ENCODE measurements at places on chromosomes 11 and 22.

DNA sequence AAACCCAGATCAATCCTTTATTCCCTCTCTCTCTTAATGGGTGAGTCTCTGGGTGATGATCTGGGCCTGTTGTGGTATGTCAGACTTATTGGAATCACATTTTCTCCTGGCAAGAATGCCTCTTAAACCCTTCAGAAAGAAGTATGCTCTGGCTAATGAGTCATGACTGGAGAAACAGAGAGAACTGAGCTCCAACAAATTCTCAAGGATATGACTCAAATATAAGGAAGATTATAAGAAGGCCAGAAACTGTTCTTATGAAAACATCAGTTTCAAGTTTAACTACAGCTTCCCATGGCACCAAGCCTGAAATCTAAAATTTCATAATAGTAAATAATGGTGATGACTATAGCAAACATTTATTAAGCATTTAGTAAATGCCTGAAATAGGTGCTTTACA is 83.9 kb downstream of the OR5AK2 start:
- DNase-seq: no peak

GRCh38 chr11:2766166-2766565 is 66.4 kb upstream of the KCNQ1OT1 start:
- no peak for DNase-seq

DNA sequence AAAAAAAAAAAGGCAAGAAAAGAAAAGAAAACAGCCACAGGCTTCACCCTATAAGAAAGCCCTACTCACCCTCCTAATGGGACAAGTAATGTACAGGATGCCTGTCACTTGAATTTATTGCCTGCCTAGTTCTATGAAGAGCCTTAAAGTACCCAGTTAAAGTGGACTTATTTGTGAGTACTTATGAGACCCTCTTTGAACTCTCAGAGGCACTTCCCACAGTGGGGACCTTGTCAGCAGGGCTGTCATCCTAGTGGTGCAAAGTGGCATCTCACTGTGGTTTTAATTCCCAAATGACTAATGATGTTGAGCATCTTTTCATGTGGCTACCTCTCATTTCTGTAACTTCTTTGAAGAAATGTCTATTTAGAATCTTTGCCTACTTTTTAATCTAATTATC is 41.8 kb upstream of the BARX2 start:
- no peak for DNase-seq

DNA sequence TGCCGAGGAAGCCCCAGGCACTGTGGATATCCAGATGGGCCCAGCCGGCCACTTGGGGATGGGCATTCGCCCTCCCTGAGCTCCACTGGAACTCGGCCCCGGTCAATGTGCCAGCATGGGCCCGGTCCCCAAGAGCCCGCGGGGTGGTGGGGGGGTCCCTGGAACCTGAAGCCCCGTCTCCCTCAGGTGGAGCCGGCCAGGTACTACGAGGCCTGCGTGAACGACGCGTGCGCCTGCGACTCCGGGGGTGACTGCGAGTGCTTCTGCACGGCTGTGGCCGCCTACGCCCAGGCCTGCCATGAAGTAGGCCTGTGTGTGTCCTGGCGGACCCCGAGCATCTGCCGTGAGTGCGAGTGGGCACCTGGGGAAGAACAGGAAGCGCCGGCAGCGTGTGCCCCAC is 21.2 kb downstream of the MUC5AC start:
- no peak for DNase-seq

DNA sequence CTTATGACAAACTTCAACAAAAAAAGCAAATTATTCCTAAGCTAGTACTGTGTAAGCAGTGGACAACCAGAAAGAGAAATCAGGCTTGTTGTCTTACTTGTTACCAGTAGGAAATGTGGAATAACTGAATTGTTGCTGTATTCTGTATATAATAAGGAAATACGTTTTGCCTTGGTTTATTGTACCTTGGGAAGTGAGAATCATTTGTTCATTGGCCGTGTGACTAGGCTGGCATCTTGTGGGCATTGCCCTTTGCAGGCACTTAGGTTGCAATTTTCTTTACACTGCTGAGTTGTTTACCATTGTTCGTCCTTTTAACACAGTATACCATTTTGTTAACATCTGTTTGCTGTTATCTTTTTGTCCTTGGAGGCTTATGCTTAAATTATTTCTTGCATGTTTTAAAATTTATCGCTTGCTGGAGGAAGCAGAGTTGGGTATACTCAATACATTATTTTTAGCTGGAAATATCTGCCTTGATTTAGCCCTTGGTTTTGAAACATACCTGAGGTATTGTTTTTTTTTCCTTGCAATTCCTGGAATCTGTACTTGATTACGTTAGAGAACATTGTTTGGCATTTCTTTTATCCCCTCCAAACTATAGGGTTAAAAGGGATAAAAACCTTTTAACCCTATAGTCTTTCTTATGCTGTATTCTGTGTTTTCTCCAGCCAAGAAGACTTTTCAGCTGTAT is 109.3 kb downstream of the DDX10 start:
- DNase-seq: no peak

DNA sequence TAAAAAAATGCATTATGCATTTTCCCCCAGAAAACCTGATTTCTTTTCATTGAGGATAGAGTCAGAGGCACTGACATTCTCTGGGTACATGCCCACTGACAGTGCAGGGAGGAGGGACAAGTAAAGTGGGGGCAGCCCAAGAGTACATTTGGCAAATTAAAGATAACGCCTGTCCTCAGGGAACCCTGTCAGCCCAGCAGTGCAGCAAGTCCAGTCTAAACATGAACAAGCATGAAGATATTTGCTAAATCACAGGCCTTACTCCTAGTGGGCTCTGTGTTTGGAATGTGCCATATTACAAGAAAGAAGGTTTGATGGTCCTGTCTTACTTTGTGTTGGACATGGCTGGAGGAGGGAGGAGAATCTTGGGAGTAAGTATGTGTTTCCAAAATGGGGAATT is 37.9 kb downstream of the AMOTL1 start:
- no peak for DNase-seq

DNA sequence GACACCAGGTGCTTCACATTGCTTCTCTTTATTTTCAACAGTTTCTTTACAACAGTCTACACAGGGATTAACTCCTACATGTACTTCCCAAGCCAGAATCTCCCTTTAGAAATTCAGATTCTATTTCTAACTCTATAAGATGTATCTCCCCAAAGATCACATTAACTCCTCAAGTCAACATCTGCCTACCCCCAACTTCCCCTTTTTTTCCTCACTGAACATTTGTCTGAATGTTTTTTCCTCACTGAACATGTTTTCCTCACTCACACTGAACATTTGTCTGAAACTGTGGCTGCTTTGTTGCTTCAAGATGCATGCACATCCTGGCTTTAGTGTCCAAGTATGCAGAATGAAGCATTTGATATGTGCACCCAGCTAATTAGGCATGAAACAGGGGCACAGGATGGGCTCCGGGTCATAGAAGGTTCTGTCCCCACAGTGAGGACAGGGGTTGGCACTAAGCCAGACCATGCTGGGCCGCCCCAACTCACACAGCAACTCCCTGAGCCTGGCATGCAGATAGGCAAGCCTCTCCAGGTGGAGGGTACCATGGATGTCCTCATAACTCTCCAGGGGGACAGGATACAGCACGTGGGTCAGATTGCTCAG is 11.3 kb downstream of the PRAME start:
- DNase-seq: no peak

- no peak for DNase-seq
Measured at GRCh38 chr11:76263657-76264056, 57.4 kb upstream of the WNT11 start.

GRCh38 chr22:17233348-17234043 is 14.3 kb upstream of the ADA2 start:
- DNase-seq: no peak

DNA sequence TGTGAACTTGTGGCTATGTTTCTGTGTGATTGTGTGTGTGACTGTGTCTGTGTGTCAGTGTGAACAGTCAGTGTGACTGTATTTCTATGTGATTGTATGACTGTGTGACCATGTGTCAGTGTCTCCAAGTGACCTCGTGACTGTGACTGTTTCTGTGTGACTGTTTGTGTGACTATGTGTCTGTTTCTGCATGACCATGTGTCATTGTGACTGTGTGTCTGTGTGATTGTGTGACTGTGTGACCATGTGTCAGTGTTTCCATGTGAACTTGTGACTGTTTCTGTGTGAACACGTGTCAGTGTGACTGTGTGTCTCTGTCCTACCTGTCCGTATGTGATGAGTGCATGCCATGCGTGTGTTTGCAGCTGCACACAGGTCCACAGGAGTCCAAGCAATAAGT is 8.8 kb upstream of the PKNOX2 start:
- no peak for DNase-seq

DNA sequence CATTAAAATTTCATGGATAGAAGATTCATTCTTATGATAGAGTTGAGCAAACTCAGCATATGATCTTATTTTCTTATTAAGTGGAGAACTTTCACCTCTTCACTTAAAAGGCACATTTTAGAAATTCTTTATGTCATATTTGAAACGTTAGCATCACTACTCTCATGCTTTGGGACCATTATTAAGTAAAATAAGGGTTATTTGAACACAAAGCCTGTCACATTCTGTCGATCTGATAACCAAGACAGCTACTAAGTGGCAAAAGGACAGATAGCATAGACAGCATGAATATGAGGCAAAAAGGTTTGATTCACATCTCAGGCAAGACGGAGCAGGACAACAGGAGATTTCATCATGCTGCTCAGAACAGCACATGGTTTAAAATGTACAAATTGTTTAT is 247.6 kb upstream of the ANO3 start:
- DNase-seq: no peak

DNA sequence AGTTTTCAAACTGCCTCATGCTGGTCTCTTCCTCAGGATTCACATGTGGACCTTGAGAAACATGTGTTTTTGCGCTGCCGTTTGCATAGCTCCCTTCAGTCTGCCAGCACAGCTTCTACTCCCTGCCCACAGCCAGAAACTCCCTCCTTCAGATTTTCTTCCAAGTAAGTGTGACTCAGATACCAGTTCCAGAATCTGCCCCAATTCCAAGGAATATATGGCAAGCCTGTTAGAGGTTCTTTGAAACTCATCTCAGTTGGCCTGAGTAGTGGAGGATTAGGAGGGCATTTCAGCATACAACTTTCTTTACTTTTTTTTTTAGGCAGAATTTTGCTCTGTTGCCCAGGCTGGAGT is 67.1 kb downstream of the SNX19 start:
- no peak for DNase-seq

DNA sequence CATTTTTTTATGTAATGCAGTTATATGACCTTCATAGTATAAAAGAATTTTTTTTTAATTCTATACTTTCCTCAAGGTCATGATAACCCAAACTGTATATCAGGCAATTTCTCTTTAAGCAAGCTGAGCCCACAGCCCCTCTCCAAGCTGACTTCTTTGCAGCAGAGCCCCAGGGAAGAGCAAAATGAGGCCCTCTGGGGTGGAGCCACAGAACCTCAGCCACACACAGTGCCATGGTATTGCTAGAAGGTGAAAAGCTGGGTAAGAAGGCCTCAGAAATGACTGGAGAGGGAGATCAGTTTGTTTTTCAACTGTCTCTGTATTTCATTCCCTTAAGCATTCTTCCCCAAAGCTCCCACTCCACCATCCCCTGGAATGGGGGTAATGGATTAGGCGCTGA is 108.8 kb downstream of the PLEKHA7 start:
- DNase-seq: no peak

Data from effector memory CD8-positive, alpha-beta T cell (primary cell).